ENCODE measurements at places on chromosomes 12 and 14.
A peak's percentile ranks its signal among the peaks of the same experiment; 100 is the strongest.

DNA sequence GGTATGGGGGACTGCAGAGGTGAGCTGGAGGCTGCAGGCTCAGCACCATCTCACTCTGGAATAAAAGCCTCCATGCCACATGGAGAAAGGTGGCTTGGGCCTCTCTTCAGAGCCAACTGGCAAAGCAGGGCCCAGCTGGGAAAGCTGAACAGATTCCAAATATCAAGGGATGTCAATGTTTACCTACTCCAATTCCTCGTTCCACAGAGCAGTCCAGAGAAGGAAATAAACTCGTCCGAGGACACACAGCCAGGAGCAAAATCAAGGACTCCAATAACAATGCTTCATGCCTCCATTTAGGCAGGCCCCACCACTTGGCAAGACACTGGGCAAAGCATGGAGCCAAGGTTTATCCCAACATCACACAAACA is 36.3 kb upstream of the PNMA1 start:
- DNase-seq: no peak

GRCh38 chr12:11688831-11689230 is 39.4 kb downstream of the ETV6 start:
- no peak for DNase-seq

- no peak for DNase-seq
Measured at GRCh38 chr12:124752437-124753227, 111.0 kb downstream of the SCARB1 start.

DNA sequence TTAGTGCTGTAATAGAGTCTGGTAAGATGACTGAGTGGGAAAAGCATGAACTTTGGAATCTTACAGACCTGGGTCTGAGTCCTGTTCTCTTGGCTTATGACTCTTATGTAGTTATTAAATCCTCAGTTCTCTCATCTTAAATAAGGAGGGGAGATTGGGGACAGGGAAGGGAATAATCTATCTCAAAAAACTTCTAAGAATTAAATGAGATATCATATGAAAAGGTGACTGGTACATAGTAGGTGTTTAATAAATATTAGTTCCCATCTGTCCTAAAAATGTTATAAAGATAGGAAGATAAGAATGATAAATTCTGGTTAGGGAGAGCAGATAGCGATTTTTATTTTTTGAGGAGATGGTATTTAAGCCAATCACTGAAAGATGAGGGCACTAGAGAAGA is 119.1 kb downstream of the INSM2 start:
- DNase-seq: no peak

DNA sequence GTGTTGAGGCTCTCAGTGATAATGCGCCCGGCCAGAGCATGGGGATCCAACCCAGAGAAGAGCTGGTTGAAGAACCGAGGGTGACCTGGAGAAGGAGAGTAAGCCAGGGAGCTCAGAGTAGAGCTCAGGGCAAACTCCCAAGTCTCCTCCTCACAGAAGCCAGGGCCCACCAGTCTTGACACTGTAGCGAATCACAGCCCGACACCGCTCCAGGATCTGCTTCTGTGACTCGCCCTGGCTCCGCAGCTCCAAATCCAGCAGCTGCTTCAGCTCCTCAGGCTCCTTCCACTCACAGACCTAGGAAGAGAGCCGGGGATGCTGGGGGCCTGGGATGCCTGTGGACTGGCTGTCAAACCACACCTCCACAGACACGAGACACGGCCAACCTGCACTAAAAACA is 8.2 kb upstream of the ZNF740 start:
- no peak for DNase-seq

- DNase-seq: peak; percentile 91
Measured at GRCh38 chr14:21525962-21526671, at the start of gene SALL2. Gene SALL2, minus strand, starts transcription at chr14:21526346. Its CDS starts 219 bp downstream, at chr14:21526127.

DNA sequence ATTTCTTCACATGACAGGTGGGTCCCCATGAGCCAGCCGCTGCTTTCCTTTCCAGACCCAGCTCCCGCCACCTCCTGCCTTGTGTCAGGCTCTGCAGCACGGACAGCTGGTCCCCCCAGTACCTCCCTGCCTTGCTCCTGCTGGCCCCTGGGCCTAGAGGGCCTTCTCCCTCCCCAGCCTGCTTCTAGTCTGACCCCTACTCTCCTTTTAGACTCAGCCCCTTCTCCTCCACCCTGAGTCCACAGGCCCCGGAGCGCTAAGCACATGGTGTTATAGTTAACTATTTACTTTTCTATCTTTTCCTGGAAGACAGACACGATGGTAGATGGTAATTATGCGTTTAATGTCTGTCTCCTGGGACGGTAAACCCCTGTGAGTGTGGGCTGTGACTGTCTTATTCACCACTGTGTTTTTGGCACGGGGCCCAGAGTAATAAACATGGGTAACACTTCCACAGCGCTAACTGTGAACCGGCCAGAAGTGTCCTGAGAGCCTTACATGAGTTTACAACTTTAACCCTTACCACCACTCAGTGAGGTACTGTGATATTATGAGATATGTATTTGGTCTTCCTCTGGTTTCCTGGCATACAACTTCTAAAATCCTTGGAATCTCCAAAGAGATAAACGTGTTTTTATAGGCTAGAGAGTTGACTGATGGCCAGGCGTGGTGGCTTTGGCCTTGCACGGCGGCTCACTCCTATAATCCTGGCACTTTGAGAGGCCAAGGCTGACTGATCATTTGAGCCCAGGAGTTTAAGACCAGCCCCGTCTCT is 41.2 kb downstream of the DGLUCY start:
- no peak for DNase-seq

DNA sequence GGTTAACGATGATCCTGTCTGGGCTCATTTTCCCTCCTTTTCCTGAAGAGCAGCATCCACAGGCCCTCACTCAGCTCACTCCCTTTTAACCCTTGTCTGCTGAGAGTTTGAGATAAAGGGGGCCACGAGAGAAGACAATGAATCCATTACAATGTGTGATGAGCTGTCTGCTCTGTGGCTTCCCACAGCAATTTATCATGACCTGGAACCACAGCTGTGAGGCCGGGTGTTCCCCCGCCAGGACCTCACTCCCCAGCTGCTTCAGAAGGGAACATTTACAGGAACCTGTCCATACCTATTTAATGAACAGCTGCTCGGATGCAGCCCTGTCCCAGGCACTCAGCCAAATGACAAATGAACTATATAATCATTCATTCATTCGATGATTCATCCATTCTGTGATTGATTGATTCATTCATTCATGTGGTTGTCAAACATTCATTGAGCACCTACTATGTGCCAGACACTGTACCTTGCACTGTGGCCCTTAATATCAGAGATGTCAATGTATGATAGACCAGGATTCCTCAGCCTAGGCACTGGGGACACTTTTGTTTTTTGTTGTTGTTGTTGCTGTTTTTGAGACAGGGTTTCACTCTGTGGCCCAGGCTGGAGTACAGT is 18.5 kb upstream of the P2RX7 start:
- no peak for DNase-seq

DNA sequence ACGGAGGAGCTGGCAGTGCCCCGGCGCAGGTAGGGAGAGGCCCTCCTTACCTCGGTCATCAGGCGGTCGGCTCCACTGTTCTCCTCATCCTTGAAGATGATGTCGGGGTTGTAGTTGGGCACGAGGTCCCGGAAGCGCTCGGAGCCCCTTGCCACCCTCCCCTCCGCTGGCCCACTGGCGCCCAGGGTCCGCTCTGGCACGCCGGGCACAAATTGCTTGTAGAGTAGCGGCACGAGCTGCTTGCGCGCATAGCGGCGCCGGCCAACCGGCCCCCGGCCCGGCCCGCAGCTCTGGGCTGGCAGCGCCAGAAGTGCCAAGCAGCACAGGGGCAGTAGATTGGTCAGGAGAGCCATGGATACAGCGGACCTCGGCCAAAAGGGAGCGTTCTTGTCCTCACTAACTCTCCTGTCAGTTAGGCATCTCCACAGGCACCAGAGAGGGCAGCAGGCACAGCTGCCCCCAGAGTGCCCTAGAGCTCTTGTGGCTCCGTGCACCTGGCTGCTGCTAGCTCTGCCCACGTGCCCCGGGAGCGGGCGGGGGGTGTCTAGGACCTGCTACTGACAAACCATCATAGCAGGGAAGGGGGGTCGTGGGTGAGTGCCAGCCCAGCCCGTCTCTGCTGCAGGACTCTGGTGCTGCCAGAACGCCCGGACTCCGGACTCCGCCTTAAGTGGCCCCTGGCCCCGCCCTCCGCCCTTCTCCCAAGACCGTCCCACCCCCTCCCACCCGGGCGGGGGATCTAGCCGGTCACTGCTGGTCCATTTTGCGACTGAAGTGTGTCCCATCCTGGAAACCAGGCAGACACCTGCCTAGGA is at the start of gene DHH:
DHH (minus strand) TSS at position 642 of the 815 bp plus-strand sequence; CDS start at position 353, 289 bp downstream.
- no peak for DNase-seq
